GM19239 (cell line): ENCODE measurements at places on chromosomes 3 and 15.

GRCh38 chr3:44030687-44031305 lies 210.9 kb upstream of the TOPAZ1 start:
- no peak for DNase-seq

- no peak for DNase-seq
Observed at GRCh38 chr3:66747261-66747660, 246.4 kb upstream of the LRIG1 start.

DNA sequence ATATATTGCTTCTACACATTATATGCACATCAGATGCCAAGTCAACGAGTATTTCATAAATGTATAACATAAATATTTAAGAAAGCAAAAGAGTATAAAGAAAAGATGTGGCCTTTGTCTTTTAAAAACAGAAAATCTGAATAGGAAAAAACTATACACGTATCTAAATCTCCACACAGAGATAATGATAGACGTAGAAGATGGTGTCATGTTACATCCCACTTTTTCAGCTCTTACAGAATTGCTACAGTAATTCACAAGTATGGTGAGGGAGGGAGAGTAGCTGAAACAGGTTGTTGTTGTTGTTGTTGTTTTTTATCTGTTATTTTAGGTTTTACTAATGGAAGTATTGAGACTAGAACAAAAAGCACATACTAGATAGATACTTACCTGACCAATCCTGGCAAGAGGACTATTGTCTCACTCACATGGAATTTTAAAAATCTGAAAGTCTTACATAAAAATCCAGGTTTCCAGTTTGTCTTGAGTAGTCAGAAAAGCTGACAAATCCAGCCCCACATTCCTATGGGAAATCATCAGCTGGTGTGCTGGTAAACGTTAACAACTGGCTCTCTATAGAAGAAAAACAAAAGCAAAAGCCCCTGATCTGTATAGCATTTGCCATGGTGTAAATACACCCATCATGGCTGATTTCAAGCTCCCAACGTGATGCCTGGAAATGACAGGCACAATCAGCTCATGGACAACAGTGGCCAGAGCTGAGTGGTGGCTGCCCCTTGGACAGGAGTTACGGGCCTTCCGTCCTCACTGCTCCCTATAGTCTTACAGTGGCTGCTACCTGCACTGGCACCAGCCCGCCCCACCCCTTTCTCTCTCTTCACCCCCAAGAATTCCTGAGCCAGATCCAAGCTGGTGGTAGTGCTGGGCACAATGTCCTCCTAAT lies 47.4 kb upstream of the VGLL4 start:
- no peak for DNase-seq

DNA sequence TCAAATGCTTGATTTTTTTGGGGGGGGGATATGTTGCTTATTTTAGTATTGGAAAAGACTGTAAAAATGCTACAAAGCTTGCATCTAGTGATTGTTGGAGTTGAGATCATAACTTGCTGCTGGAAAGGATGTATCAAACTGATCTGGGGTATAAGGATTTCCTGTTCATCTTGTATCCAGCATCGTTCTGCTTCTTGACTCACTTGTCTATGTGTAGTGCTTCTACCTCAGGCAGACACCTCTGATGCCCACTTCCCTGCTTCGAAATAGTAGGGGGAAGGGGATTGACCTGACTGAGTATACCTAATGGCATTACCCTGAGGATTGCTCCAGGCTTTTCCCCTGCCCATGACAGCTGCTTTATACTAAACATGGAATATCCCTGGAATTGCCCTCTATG lies 42.7 kb downstream of the STT3B start:
- DNase-seq, result no peak

DNA sequence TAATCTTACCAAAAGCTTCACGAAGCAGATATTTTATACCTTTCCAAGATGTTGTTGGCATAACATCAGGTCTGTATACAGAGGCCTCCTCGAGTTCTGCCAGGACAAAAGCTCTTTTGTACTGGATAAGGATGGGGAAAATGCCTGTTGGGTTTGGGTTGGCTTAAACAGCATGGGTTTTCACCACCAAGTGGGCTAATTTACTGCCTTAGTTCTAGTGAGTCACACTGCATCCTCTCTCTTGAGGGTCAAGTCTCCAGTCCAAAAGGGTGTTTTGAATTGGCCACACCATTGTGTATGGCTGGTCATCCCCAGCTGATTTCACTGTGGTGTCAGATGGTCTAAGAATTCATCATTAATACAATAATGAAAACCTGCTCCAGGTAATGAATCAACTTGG lies 26.1 kb upstream of the BHLHE40 start:
- no peak for DNase-seq

- DNase-seq, result no peak
Observed at GRCh38 chr15:39255760-39256159, 325.1 kb upstream of the THBS1 start.

DNA sequence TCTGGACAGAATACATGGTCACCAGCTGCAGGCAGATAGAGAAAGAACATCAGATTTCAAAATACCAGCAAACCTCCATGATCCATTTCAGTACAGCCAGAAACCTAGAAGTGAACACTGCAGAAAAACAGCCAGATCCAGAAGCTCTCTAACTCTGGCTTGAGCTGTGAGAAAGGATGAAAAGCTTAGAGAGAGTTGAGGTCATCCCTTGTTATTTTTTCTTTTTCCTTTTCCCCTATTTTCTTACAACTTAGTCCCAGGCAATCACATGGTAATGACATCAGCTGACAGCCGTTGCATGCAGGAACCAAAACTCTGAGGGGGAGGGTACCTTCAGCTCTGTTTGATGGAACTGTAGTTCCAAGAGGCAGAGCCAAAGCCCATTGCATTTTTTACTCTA lies 113.2 kb downstream of the TCF12 start:
- no peak for DNase-seq

DNA sequence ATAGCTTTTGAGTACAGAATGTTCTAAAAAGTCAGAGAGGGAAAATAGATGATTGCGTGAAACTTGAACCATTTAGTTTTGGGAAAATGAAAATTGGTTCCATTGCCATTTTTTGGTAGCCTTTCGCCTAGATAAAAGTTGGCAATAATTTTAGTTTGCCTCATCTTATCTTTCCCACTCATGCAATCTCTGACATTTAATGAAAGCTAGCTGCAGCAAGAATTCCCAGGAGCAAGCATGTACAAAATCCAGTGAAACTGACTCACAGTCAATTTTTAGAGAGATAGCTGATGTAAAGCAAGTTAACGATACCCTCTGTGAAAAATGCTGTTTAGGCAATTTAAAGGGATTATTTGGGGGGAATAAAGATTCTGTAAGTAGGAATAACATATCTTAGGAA lies 797.4 kb downstream of the GRM7 start:
- no peak for DNase-seq

- DNase-seq, result no peak
Observed at GRCh38 chr3:119588112-119588511, 8.8 kb downstream of the ADPRH start.

- no peak for DNase-seq
Observed at GRCh38 chr3:175746308-175746707, 887.2 kb downstream of the NAALADL2 start.

- no peak for DNase-seq
Observed at GRCh38 chr15:99993262-99993661, 260.0 kb upstream of the LYSMD4 start.

- no peak for DNase-seq
Observed at GRCh38 chr3:30098243-30098642, 508.2 kb upstream of the TGFBR2 start.

DNA sequence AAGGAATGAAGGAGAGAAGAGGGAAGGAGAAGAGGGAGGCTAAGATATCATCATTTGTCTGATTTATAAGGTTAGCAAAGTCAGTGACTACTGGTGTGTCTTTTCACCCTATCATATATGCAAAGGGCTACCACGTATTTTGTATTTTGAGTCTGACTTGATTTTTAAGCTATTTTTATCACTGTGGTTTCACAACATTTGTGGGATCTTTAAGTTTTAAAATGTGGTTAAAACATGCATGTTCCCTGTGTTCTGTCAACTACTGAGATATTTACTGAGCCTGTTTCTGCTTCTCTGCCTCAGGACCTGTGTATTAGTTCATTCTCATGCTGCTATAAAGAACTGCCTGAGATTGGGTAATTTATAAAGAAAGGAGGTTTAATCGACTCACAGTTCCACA lies 22.5 kb upstream of the SPTSSB start:
- no peak for DNase-seq

- DNase-seq, result no peak
Observed at GRCh38 chr3:177037241-177037640, 160.0 kb downstream of the TBL1XR1 start.

DNA sequence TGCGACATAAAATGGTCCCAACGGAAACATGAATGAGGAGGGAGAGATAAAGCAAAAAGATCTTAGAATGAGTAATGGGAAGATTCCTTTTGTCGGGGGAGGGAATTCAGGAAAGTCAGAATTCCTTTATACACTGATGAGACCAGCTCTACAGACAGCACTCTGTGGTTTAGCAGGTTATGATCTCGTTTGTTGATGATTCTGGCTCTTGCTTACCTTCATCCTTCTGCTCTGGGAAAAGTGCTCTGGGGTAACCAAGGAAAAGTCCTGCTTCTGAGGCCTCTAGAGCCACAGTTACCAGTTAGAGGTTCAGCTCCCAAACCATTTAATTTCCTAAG lies 150.7 kb upstream of the NR2E3 start:
- DNase-seq, result no peak

DNA sequence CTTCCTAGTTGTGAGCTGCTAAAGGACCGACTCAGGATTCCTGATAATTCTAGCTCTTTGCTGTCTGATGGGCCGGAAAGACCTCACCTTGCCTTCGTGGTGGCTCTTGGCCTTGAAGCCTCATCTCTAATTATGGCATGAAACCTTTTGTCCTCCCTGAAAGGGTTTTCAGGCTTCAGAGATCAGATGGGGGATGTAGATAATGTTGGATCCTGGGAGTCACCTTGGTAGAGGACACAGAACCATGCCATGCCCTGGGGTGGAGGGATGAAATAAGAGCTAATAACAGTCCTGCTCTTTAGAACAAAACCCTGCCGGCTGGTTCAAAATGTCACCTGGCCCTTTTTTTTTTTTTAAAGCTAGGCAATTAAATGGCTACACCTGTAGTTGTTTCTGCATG lies 50.8 kb upstream of the SYN2 start:
- DNase-seq, result no peak

DNA sequence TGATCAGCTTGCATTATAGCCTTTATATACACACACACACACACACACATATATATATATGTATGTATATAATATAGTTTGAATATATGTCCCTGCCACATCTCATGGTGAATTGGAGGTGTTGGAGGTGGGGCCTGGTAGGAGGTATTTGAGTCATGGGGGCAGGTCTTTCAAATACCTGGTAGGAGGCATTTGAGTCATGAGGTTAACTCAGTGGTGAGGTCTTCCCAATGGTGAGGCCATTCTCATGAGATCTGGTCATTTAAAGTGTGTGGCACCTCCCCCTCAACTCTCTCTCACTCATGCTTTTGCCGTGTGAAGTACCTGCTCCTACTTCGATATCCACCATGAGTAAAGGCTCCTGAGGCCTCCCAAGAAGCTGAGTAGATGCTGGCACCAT lies 27.5 kb upstream of the FHIT start:
- DNase-seq, result no peak

DNA sequence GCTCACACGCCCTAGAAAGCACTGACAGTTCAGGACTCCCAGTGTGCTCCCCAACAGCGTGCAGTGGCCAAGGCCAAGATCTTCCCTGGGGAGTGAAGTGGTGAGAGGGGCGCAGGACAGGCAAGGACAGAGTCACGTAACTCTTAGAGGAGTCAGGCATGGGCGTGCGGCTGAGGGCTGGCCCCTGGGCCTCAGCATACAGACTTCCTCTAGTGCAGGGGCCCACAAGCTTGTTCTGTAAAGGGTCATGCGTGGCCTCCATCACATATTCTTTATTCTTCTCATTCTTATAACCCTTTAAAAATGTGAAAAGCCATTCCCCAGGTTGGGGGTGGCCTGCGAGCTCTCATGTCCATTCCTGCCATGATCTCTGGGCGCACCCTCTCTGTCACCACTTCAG lies 25.2 kb downstream of the TMEM43 start:
- no peak for DNase-seq

- DNase-seq, result no peak
Observed at GRCh38 chr3:159252772-159253384, 451.0 kb downstream of the MFSD1 start.

DNA sequence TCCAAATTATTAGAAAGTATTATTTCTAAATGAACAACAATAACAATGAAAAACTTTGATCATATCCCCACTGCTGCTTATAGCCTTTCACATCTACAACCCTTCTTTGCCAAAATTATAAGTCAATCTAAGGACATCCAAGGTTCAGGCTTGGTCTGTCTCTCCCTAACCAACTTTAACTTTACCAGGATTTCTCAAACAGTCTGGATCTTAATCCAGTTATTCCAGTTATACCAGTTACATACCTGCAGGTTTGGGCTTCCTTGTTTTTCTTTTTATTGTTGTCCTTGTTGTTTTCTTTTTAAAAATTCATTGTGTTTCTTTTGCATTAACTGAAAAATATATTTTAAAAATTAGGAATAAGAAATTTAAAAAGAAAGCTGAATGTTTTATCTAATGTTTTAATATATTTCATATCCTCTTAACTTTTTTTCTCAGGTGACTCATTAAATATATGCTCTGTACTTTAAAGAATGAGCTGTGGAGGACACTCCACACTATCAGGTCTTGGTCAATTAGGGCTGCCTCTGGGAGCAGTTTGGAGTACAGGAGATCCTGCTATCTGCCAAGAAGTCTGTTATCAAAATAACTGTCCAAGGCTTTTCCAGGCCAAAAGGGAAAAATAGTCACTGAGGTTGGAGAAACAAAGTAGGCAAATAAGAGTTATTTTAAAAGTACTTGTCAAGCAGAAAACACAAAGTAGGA lies 421.4 kb downstream of the EPHA6 start:
- no peak for DNase-seq

GRCh38 chr3:118863731-118864322 lies 170.8 kb downstream of the IGSF11 start:
- no peak for DNase-seq

- DNase-seq, result no peak
Observed at GRCh38 chr3:84943379-84943778, 15.4 kb upstream of the CADM2 start.

DNA sequence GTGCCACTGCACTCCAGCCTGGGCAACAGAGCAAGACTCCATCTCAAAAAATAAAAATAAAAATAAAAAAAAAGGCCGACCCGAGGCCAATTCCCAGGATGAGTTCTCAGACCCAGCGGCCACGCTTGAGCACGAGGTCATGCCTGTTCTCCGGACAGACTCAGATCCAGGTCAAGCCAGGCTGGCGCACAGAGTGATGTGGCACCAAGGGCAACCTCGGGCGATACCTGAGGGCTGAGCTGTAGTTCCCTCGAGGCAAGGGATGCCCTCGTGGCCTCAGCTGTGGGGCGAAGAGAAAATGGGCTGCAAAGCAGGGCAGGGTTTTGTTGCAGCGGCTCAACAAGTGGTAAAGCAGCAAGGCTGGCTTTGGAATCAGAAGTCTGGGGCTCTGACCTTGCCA lies 77.3 kb downstream of the C3orf70 start:
- no peak for DNase-seq

DNA sequence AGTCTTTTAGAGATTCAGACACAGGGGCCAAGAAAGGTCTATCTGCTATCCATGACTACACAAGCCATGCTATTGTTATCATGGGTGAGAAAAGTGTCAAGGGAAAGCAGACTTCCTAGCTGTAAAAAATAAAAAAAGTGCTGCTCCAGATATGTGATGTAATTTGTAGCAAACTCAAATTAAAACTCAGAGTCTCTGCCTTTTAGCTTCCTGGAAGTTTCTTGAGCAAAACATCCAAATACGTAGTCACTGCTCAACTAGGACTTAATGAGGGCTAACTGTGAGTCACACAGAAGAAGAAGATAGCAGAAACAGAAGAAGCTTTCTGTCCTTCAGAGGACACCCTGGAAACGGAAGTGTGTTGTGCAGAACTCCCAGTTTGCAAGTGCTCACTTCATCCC lies 393.4 kb upstream of the NR2F2 start:
- no peak for DNase-seq
